RPMI7951 (cell line): ENCODE measurements at places on chromosomes 16 and 17.

- no peak for DNase-seq
Observed at GRCh38 chr16:54657709-54658102, 273.0 kb upstream of the IRX5 start.

GRCh38 chr16:21092951-21093350 lies 57.7 kb downstream of the DNAH3 start:
- DNase-seq = no peak

DNA sequence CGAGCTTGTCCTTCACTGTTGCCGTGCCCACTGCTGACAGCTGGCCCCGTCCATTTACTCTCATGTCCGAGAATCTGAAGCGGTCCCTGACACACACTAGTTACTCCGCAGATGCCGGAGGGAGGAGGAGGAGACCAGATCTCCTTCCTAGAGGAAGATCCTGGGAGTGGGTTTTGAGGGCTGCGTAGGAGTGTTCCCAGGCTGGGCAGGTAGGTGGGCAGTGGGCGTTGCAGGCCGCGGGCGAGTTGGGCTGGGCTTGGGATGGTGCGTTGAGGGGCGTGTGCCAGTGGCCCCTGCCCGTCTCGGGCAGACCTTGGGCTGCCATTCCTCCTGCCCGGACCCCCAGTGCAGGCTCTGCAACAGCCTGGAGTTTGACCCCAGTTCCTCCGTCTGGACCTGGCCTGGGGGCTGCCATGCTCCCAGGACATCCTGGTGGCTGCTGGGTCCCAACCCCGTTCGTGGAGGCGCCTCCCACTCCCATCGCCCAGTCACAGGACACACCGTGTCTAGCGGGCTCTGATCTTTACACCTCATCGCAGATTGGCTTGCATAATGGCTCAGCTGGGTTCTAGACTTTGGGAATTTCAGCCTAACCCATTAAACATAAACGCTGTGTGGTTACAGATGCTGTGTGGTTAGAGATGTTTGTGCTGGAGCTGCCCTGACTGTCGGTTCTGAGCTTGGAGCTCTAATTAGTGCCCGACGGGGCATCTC lies 22.8 kb downstream of the CACNA1H start:
- no peak for DNase-seq

- DNase-seq = no peak
Observed at GRCh38 chr17:40501499-40501911, at the start of gene TNS4. TSS of gene TNS4 (minus strand) at chr17:40501623. CDS start at chr17:40496425, 5,198 bp downstream.

DNA sequence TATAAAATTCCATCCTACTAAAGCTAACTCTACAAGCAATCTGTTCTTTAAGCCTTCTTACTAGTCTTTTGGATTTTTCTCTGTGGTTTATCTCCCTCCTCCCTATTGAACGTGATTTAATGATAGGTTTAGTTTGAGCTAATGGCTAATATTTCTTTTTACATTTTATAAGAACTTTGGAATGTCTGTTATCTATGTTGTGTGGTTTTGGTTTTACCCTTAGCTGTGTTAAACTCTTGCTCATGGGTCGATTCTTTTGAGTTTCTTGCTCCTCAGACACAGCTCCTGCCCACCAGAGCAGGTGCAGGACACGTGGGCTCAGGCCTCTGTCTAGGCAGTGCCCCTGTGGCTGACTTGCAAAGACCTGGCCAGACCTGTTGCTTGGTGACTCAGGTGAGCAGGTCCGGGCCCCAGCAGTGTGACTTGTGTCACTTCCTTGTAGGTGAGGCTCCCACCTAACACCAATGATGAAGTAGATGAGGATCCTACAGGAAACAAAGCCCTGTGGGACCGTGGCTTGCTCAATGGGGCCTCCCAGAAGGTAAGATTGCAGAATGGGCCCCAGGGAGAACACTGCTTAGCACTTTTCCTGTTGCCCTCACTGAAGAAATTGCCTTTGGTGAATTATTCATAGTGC lies 45.1 kb downstream of the SF3B3 start:
- DNase-seq = no peak

- DNase-seq = no peak
Observed at GRCh38 chr17:28974451-28974850, 23.1 kb upstream of the PHF12 start.

DNA sequence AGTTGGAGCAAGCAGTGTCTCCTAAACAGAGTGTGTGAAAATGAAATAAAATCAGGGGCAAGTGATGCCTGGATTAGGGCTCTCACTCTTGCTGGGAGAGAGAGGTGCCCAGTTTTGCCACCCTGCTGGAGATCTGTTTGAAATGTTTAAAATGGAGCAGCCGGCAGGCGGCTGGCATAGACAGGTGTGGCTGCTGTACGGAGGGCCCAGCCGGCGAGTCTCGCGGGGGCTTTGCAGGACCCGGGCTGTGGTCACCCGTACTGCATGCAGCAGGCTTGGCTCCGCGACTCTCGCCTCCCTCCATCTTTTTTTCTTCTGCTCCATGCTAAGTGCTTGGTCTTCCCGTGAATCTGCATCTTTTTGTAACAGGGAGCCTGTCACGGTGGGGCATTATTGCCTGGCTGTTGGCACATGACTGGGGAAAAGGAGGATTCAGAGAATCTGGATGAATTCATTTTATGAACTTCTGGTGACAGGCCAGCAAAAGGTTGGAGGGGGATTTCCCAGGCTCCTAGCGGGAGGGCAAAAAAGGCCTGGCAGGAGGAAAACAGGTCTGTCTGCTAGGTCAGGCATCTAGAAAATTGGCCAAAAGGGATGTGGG lies 1.8 kb downstream of the ZNRF1 start:
- peak; percentile 29 for DNase-seq

GRCh38 chr17:65020284-65020683 lies 36.3 kb downstream of the GNA13 start:
- DNase-seq = peak; percentile 24

- DNase-seq = peak; percentile 96
Observed at GRCh38 chr17:61201211-61201610, 198.4 kb upstream of the TBX2 start.

DNA sequence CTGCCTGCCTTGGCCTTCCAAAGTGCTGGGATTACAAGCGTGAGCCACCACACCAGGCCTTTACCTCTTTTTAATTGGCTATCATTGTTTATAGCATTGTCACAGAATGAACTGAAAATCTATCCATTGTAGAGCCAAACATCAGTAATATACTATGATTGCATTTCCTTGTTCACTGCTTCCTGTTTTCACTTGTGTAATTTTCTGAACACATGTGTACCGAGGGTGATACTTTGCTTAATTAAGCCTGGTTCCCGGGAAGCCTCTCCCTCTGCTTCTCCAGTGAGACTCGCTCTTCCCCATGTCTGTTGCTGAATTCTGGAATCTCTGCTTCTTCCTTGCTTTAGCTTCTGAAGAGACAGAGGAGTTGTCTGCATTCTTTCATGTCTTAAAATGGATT lies 33.1 kb downstream of the POLR3E start:
- DNase-seq = no peak

- no peak for DNase-seq
Observed at GRCh38 chr17:69457603-69458002, 43.1 kb downstream of the MAP2K6 start.

- DNase-seq = peak; percentile 70
Observed at GRCh38 chr17:13420878-13421277, 180.9 kb downstream of the HS3ST3A1 start.

GRCh38 chr16:4801962-4802658 lies at the start of gene ROGDI:
TSS of gene ROGDI (minus strand) at chr16:4802633. CDS start at chr16:4802571, 62 bp downstream.
- DNase-seq = peak; percentile 52

- no peak for DNase-seq
Observed at GRCh38 chr17:66637491-66637890, 197.4 kb upstream of the CACNG5 start.

- no peak for DNase-seq
Observed at GRCh38 chr17:8728251-8728938, 16.2 kb downstream of the CCDC42 start.

GRCh38 chr16:57988929-57989328 lies 11.5 kb downstream of the ZNF319 start:
- no peak for DNase-seq

GRCh38 chr17:8392274-8392673 lies 5.4 kb downstream of the RNF222 start:
- DNase-seq = no peak

DNA sequence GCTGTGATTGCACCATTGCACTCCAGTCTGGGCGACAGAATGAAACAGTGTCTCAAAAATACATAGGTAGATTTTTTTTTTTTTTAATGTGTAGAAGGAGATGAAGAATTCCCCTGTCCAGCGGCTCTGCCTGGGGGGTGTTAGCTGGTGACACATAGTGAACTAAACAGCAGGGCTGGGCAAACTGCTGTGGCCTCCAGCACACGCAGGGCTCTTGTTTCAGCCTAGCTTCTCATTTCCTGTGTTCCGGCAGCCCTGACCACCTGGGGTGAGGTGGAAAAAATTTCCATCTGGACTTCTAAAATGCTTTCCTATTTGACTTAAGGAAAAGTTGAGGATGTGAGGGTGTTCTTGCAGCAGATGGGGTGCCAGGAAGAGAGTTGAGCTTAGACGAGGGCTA lies 33.3 kb upstream of the RGS9 start:
- peak; percentile 72 for DNase-seq

DNA sequence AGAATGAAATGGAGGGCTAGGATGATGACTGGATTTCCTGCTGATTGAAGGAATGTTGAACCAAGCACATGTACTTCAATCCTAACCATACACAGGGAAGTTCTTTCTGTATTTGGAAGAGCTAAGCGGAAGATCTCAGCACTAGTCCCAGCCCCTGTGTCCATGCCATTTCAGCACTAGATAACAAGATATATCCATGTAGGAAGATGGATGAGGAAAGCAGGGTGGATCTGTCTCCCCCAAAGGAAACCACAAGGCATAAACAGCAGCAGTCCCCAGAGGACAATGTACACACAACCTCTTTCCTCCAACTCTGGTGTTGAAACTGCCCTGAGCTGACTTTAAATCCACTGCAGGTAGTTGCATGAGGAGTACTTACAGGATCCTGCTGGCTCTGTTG lies 75.1 kb downstream of the GRIN2A start:
- DNase-seq = no peak

- DNase-seq = peak; percentile 95
Observed at GRCh38 chr17:72719578-72720493, 372.7 kb downstream of the SLC39A11 start.

- no peak for DNase-seq
Observed at GRCh38 chr16:12027558-12028287, 51.2 kb downstream of the SNX29 start.

- DNase-seq = no peak
Observed at GRCh38 chr17:57408071-57408811, 151.9 kb downstream of the MSI2 start.

DNA sequence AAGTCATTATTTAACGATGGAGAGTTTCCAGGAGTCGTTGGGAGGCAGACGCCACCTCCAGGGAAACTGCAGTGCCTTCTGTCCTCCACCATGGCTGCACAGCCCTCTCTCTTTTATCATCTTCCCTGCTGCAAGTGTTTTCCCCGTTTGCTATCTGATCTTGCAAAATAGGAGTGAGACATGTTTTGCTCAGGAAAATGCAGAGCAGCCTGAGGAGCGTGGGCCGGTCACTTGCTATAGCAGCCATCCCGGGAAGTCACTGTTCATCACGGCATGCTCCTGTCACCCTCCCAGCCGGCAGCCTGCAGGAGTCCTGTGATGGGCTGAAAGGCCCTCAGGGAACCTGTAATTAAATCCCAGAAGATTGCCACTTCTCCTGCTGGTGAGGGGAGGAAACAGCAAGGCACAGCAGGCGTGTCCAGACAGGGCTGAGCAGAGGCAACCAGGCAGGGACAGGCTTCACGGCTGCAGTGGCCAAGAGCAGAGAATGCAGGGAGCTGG lies 143.1 kb downstream of the GSG1L start:
- DNase-seq = peak; percentile 14

DNA sequence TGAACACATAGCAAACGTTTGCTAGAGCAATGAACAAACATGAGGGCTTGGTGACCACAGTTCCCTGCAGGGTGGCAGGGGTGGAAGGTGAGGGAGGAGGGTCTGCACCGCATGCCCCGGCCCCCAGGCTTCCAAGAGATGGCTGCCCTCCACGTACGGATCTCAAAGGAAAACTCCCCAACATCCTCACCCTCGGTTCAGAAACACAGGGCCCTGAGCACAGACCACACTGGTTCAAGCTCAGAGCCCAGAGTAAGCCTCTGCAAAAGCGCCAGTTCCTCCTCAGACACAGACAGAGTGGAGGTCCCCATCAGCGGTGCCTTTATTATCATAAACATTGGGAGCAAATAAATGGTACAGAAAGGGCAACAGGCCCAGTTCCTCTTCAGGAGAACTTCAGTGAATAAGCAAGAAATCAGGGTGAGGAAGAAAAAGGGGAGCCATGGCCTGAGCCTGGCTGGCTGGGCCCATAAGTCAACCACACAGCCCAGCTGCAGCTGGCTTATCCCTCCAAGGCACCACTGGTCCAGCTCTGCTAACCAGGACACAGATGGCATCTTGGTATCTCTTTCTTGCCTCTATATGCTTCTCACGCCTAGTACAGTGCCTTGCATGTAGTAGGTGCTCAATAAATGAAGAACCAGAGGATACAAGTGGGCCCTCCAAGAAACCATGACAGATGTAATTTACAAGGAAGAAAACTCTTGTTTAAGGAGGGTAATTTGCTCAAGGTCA lies 11.0 kb downstream of the MPO start:
- DNase-seq = no peak
